ENCODE measurements at places on chromosomes 2 and 18.
A peak's percentile ranks its signal among the peaks of the same experiment; 100 is the strongest.

DNA sequence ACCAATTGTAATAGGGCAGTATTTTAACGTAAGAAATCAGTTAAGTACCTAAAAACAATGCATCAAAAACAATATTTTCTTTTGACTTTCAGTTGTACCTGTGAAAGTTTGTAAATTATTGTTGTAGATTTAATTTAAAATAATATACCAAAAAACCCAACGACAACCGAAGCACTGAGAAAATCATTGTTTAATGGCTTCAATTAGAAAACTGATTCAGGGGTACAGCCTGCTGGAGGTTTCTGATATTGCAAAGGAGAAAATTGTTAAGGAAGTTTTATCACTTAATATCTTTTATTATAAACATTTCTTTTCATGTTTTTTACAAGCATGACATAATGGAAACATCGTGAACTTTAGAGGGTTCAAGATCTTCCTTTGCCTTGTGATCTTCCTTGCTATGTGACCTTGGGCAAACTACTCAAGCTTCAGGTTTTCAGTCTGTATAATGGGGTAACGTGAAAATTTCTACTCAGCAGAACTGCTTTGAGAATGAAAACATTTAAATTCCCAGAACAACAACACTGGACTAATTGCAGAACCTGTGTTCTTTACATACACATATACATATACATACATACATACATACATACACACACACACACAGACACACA, 76.3 kb upstream of the GLS start:
- DNase-seq, result peak; percentile 38

- DNase-seq, result peak; percentile 39
These were observed 385.2 kb downstream of the CDH7 start for GRCh38 chr18:66136039-66136438.

DNA sequence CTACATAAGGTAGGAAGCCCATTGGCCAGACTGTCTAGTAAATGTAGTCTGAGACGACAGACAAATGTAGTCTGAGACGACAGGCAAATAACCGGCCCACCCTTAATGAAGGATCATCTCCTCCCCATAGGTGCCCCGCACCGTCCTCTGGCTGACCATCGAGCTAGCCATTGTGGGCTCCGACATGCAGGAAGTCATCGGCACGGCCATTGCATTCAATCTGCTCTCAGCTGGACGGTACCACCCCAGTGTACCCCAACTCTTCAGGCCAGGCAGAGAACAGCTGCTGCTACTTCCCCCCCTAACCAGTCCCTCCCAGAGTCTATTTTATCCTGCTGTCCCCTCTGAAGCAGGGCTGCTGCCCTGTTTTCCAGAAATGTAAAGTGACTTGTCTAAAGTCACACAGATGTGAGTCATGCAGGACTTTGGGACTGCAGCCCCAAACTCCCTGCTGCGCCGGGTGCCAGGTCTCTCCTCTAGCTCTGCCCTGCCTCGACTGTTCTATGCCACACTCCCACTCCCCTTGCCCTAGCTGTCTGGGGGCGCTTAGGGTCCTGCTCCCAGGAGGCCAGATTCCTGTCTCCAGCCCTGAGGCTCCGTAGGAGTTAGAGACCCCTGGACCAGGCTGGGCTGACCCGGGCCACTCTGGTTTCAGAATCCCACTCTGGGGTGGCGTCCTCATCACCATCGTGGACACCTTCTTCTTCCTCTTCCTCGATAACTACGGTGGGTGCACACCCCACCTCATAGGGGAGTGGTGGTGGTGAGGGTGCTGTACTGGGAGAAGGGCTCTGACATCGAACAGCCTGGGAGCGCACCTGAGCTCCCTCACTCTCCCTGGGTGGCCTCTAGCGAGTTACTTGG, 4.7 kb downstream of the SLC11A1 start:
- DNase-seq, result no peak

GRCh38 chr2:165631089-165631488, 161.6 kb downstream of the CSRNP3 start:
- no peak for DNase-seq

DNA sequence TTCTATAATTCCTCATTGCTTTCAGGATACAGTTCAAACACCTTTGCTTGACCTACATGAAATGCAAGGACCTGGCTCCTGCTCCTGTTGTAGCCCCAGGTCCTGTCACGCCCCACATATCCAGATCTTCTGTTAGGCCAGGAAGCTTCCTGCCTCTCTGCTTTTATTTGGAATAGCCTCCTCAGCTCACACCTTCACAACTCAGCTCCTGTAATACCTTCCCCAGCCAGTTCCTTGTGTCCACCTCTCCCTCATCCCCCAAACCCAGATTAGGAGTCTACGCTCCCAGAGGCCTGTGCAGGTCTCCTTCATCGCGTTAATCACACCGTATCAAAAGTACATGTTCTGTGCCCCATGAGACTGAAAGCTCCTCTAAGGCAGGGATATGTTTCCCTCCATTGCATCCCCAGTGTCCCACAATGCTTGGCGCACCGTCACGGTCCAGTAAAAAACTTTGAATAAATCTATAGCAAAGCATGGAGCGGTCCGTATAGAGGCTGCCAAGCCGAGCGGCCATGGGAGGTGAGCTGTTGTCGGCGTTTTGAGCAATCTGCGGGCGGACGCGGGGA, 371 bp downstream of the MDH1B start:
- DNase-seq, result no peak

- DNase-seq, result peak; percentile 91
These were observed at the start of gene LBH for GRCh38 chr2:30231212-30231995. Gene LBH (plus strand): TSS chr2:30231534. CDS start chr2:30231739, 205 bp downstream.

DNA sequence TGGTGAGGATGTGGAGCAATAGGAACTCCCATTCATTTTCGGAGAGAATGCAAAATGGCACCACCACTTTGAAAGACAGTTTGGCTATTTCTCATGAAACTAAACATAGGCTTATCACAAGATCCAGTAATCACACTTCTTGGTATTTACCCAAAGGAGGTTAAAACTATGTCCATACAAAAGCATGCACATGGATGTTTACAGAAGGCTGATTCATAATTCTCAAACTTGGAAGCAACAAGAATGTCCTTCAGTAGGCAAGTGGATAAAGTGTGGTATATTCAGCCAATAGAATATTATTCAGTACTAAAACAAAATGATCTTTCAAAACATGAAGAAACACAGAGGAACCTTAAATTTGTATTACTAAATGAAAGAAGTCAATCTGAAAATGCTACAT, 440.6 kb downstream of the FBXO15 start:
- no peak for DNase-seq

- no peak for DNase-seq
These were observed 52.4 kb upstream of the MAP2 start for GRCh38 chr2:209371407-209371806.

- no peak for DNase-seq
These were observed 60.4 kb downstream of the TRIP12 start for GRCh38 chr2:229861431-229861830.

- no peak for DNase-seq
These were observed 59.0 kb upstream of the THOC1 start for GRCh38 chr18:326846-327245.

DNA sequence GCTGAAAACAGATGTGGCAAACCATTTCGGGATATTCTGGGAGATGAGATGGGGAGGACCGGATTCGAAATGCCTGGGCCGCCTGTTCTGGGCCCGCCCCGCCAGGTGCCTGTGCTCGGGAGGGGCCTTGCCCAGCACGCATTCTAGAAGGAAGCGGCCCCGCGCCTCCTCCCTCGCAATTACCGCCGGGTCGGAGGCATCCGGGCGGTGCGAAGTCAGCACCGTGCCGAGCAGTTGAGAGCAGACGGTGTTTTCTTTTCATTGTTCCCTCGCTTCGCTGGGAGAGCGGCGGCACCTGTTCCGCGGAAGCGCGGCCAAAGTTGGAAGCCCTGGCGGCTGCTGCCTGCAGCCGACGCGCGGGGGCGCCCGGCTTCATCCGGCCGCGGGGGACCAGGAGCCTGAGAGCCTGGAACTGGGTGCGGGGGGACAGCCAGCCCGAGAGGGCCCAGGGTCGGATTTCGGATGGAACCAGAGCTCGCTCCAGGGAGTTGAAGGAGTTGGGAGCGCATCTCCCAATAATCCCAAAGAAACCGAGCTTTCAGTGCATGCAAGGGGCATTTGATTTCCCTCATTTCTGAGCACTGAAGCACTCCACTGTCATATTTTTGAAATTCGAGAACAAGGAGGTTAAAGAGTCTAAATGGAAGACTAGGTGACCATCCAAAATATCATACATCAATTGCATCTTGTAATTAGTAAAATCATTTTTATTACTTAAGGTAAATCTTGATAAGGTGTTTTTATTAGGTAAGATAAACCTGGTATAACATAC, 241.8 kb upstream of the RAB12 start:
- no peak for DNase-seq

- no peak for DNase-seq
These were observed 97.2 kb upstream of the FAM136A start for GRCh38 chr2:70399046-70399445.

GRCh38 chr2:219128396-219128795, 32.2 kb downstream of the NHEJ1 start:
- DNase-seq, result no peak

DNA sequence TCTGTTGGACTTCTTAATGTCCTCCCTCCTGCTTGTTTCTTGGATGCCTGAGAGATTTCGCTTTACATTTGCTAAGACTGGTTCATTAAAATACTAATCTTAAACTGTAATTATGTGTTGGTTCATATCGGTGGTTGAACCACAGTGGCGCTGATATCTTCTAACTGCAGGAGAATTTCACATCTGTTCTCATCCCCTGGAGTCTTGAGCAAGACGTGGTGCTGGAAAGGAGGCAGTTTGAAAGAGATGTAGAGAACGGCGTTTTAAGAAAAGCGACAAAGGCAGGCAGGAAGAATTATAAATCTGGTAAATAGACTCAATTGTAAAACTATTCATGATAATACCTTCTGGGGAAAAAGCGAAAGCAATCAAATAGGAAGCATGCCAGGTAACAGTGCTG, 79.5 kb downstream of the NXPH2 start:
- no peak for DNase-seq

GRCh38 chr2:174603280-174603679, 5.7 kb upstream of the WIPF1 start:
- peak; percentile 62 for DNase-seq

- DNase-seq, result no peak
These were observed 34.8 kb downstream of the CDH20 start for GRCh38 chr18:61368001-61368400.

DNA sequence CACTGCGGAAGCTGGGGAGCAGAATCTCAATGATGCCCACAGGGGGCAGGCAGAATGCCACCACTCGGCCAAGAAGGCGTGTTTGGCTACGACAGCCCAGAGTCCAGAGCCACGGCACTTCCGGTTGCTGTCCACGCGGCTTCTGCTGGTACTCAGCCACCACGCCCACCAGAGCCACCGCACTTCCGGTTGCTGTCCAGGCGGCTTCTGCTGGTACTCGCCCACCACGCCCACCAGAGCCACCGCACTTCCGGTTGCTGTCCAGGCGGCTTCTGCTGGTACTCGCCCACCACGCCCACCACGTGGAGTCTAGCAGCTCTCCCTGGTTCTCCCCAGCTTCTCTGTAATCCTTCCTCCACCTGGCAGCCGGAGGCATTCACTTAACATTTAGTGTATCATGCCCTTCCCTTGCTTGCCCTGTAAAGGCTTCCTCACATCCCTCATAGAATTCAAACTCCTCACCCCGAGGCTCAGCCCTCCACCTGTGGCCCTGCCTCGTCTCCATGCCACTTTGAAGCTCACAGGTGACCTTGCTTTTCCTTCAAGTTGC, 40.1 kb upstream of the APCDD1 start:
- DNase-seq, result no peak

DNA sequence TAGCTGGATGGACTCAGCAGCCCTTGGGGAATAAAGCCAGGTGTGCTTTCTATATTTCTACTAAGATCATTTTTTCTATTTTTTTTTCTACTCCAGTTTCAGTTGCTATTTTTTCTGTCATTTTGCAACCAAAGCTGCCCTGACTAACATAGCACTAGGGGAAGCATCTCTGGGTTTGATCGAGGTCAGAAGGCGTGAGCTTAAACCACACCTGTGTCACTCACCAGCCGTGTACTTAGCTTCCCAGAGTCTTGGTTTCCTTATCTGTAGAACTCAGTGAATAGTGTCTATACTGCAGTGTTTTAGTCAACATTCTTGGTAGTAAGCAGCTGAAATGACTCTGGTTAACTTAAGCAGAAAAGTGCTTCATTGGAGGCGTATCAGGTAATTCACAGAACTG, 489.6 kb upstream of the SPRED2 start:
- no peak for DNase-seq

DNA sequence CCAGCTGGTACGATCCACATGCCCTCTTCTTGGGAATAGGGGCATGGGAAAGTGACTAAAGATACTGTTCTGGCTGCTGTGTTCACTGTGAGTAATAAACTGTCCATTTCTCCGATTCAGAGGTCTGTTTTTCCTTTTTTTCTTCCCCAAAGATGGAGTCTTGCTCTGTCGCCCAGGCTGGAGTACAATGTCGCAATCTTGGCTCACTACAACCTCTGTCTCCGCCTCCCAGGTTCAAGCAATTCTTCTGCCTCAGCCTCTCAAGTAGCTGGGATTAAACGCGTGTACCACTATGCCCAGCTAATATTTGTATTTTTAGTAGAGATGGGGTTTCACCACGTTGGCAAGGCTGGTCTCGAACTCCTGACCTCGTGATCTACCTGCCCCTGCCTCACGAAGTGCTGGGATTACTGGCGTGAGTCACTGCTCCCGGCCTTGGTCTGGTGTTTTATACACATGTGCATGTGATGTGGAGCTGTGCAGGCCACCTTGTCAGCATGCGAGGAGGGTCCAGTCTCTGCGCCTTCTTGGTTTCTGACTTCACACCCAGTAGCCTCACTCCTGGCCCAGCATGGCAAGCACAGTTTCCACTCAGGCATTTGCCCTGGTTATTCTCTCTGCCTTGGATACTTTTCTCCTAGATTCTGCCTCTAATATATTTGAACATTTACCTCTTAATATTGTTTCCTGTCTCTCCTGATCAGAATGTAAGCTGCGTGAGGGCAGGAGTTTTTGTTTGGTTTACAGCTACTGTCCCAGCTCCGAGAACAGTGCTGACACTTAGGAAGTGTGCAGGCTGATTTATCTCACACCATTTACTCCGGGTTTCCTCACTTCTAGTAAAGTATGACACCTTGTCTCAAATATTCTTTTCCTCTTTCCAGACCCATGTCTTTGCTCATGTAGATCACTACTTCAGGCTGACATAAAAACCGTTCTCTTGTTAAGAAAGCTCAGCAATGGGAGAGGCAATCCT, 19.7 kb downstream of the PTPN18 start:
- no peak for DNase-seq

DNA sequence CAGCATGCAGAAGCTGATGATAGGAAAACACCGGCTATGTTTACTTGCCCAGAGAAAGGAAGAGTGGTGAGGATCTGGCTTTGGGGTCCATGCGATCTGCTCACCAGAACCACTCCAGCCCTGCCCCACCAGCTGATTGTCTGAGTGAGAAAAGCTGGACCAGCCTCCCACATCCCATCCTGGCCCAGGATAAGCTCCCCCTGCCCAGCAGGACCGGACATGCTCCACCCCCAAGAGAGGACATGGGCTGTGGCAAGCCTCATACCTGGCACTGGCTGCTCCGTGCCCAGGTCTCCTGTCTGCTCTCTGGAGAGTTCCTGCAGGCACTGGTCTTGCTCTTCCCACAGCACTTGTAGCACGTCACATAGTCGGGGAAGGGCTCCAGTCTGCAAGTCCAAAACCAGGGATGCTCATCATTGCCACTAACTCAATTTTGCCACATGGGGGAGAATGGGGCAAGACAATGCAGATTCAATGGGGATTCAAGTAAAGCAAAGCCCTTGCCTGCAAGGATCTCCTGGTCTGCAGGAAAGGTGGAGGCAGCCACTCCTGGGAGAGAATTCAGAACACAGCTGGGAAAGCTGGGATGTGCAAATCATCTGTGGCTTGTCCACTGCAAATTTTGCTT, 30.0 kb downstream of the SCTR start:
- no peak for DNase-seq

GRCh38 chr2:8761529-8762164, 75.8 kb downstream of the KIDINS220 start:
- peak; percentile 50 for DNase-seq

GRCh38 chr2:152815634-152816257, 97.3 kb downstream of the ARL6IP6 start:
- DNase-seq, result no peak

Data from fibroblast of skin of right quadriceps (primary cell).